ENCODE measurements at places on chromosomes 2 and 18.

- DNase-seq: no peak
Observed at GRCh38 chr2:127695491-127696472, 5.5 kb upstream of the SFT2D3 start.

- DNase-seq: no peak
Observed at GRCh38 chr2:157806426-157807077, 69.6 kb downstream of the ACVR1 start.

- DNase-seq: peak; percentile 87
Observed at GRCh38 chr18:79422022-79422782, 26.5 kb downstream of the NFATC1 start.

GRCh38 chr2:54599914-54600313 lies 123.5 kb upstream of the EML6 start:
- DNase-seq: no peak

DNA sequence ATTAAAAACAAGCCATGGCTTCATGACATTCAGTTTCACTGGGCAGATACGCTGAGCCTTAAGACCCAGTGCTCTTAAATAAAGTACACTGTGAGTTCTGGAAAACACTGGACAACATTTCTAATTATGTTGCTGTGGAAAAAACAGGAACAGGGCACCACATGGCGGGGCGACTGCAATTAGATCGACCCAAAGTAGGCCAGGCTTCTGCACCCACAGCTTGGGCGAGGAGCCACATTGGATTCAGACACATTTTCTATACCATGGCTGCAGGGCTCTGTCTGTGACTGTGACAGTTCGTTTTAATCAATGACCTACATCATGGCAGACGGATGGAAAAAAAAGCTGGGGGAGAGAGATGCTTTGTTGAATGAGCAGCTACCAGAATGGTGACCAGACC lies 227.2 kb upstream of the HS6ST1 start:
- no peak for DNase-seq

DNA sequence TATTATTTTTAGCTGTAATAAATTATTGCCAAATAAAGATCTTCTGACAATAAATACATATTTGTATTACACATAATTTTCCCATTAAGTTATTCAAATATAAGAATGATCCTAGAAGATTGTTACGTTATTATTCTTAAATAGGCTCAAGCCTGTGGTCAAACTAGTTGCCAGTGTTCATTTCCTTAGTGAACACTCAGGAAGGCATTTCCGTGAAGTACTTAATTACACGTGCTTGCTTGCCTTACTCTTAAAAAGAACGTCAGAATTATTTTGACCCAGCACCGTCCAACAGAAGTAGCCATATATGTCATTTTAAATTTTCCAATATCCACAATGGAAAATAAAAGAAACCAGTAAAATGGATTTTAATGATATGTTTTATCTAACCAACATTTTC lies 249.8 kb downstream of the TXNL1 start:
- no peak for DNase-seq

DNA sequence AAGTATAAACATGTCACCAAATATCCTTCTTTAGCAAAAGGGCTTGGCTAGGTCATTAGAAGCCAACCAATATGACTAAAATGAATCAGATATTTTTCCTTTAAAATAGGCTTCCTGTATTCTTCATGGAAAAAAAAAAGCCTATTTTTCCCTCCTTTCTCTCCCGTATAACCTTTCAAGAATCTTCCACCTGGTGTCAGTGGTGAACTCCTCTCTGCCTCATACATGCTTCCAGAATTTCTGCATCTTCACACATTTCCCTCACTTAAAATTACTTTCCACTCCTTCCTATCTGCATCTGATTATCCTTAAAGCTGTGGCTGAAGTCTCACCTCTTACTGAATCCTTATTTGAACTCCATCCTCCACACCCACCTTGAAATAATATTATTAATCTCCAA lies 116.9 kb upstream of the FANCL start:
- no peak for DNase-seq

GRCh38 chr2:238761868-238762267 lies 86.0 kb upstream of the TWIST2 start:
- DNase-seq: peak; percentile 34

DNA sequence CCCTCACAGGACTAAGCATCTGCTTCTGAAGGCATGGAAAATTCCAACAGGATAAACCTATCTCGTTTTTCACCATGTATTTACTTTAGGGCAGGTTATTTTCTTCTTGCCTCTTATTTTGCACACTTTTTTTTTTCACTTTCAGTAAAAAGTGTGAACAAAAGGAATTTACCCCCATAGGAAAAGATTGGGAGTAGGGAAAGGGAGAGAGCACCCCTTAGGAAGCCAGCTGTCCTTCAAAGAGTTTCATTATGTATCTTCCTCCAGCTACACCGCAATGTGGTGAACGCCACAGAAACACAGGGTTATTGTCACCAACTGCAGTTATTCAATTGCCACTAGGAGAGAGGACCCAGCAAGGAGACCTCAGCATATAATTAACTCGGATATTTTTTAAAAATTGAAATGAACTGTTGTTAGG lies 286.2 kb upstream of the VRK2 start:
- no peak for DNase-seq

GRCh38 chr2:128817171-128817570 lies 498.5 kb upstream of the HS6ST1 start:
- no peak for DNase-seq

DNA sequence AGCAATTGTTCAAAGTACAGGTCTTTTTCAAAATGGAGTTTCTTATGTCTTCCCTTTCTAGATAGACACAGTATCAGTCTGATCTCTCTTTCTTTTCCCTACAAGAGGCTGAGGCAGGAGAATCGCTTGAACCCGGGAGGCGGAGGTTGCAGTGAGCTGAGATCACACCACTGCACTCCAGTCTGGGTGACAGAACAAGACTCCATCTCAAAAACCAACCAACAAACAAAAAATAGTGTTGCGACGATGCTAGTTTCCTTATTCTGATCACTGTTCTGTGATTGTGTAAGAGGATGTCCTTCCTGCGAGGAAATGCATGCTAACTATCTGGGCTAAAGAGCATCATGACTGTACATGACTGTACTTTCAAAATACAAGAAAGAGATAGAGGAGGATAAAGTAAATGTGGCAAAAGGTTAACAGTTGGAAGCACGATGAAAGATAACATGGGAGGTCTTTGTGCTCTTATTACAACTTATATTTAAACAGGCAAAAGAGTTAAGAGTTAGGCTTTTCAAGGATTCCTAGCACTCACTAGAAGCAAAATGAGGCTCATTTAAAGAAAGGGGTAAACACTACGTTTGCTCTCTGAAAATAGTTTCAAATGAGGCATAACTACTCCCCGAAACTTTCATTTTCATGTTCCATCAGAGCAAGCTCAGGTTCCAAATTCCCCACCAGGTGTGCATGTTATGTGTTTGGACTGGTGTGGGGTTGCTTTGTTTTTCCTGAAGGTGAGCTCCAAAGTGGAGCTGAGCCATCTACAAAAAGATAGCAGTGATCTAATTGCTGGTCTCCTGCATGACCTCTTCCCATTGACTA lies 23.8 kb downstream of the SOWAHC start:
- peak; percentile 82 for DNase-seq

- no peak for DNase-seq
Observed at GRCh38 chr2:236510034-236510433, 59.6 kb upstream of the ACKR3 start.

- DNase-seq: no peak
Observed at GRCh38 chr2:5915881-5916310, 223.7 kb downstream of the SOX11 start.

GRCh38 chr2:105376010-105376409 lies 22.8 kb downstream of the FHL2 start:
- no peak for DNase-seq

DNA sequence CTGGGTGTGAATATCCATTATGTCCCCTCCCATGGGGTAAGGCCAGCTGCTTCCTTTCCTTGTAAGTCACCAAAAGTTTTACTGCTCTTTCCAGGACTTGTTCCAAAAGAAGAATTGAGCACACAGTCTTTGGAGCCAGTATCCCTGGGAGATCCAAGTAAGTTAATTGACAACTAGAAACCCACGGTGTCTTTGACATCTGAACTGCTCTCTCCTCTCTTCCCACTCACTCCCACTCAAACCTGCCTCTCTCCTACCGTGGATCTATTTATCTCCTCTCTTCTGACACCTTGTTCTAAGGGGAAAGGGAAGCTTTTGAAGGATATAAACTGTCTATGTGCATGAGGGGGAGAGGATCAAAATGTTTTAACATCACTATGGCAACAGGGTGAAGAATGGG lies 86.7 kb downstream of the VIT start:
- no peak for DNase-seq

DNA sequence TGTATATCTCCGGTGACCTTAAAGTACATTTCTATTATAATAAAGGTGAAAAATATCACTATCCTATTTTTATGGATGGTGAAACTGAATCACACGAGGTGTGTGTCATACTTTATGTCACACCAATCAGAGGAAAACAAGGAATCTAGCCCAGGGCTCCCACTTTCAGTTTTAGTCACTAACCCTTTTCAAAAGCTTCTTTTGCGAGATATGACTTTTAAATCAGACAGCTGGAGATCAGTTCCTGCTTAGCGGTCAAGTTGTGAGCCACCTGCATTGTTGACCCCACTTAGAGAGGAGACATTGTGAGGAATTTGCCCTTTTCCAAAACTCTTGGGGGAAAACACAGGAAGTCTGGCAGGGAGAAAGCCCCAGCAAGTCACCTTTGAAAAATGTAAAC lies 70.5 kb downstream of the CPS1 start:
- DNase-seq: peak; percentile 51

DNA sequence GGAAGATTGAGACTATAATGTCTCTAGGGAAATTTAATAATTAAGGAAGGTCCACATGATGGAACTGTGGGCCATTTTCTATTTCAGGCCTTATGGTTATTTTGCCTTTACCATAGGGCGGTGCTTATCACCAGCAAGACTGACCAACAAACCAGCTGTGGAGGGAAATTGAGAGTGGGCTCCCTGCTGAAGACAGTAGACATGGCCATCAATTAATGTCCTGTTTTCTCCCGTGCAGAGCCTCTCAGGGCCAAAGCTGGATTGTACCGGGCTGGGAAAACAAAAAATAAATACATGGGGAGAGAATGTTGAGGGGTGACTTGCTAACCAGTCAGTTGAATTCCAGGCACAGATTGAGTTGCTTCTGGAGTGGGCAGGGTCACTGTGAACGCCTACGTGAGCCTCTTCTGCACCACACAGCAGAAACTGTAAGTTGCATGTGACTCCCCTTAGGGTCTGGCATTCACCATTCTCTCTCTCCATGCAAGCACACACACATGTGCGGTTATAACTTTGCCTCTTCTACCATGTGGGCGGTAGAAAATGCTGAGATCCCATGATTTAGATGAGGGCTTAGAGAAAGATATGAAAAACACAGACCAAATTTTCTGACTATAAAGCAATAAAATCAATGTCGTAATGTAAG lies 128.5 kb downstream of the COPS8 start:
- no peak for DNase-seq

DNA sequence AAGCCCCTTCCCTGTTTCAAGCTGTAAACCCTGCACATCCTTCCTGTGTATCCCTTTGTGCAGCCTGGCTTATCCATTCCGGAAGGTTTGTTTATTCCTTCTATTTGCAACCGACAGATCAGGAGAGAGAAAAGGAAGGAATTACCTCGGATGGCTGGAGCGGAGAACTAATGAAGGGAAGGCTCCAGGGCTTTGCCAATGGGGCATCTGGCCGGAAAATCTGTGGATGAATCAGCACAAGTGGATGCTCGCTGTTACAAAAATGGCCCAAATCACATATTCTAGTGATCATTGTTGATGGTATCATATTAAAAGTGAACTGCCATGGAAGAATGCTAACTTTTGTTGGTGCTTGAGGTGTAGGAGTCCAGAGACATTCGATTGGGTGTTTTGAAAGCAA lies 97.1 kb downstream of the AQP4 start:
- DNase-seq: no peak

GRCh38 chr2:191003405-191004309 lies 10.3 kb downstream of the STAT1 start:
- DNase-seq: no peak

DNA sequence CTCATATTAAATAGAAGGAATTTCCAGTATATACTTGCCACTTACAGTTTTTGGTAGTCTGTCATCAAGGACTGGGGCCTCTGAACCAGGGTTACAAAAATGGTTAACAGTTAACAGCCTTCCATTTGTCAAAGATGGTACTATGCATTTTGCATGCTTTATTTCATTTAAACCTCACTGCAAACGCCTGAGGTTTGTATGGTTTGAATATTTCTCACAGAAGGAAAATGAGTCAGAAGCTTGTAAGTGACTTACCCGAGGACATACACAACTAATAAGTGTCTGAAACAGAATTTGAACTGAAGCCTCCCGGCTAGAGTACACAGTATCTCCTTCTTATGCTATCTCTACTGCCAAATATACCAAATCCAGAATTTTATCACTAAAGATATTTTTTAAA lies 1593.5 kb upstream of the ACVR2A start:
- peak; percentile 17 for DNase-seq

DNA sequence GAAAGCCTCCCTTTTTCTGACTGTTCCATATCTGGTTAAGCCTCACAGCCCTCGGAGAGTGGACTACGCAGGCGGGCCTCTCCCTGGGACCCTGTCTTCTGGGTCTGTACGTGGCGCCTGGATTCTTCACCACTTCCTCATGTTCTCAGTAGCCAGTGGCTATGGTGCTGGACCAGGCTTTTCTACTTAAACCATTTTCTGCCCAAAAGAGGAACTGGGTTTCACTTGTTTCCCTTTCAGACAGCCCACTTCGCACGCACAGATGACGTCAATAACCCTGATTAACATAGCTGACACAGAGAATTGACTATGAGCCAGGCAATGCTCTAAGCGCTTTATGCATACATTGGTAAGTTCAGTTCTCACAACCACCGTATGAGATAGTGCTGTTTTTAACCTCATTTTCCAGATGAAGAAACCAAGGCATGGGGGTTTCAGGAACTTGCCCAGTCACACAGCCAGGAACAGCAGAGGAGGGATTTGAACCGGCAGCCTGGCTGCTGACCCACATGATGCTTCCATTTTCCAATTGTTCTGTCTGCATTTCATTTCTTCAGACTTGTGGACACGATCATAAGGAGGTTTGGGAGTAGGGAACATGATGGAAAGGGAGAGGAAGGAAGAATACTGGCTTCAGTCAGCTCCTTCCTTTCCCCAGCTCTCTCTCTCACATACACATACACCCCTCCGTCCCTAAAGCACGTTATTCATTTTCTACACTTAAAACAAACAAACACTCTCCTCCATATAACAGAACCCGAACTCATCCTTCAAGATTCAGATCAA lies 41.7 kb downstream of the MYOM1 start:
- DNase-seq: no peak

DNA sequence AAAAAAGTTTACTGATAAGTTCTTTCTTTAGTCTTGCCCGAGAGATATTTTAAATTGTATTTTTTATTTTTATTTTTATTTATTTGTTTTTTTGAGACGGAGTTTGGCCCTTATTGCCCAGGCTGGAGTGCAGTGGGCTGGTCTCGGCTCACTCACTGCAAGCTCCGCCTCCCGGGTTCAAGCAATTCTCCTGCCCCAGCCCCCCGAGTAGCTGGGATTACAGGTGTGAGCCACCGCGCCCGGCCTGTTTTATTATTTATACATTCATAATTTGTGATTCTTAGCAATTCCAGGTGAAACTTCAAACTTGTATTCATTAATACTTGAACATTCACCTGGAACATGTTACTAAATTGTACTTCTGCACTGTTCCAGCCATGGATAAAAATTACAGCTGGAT lies 2.9 kb downstream of the CREB1 start:
- DNase-seq: no peak

Measured in iris pigment epithelial cell (primary cell).